Activated CD4-positive, alpha-beta T cell treated with anti-CD3 and anti-CD28 coated beads, Interleukin-2, amount 10 ng/mL, durations not matched to agents 24 days and 14 days (primary cell): ENCODE measurements at places on chromosomes 2 and 18. TPM values are rescaled to one million over a fixed set of nuclear protein-coding genes. Genes with fewer than 3 reads are reported as not detected.
A peak's percentile ranks its signal among the peaks of the same experiment; 100 is the strongest.

DUSP19 gene
- total RNA-seq = 1.0 and 2.3 TPM in 2 replicates

MTX2 gene
- 29.9 and 30.7 TPM in 2 replicates for total RNA-seq

WBP1 gene
- 28.8 and 29.0 TPM in 2 replicates for total RNA-seq

NT5DC4 gene
- 0.24 TPM in 1 of 2 replicates, not detected in the other for total RNA-seq

ICOS gene
- 111 and 114 TPM in 2 replicates for total RNA-seq

SLC40A1 gene
- 0.78 and 1.4 TPM in 2 replicates for total RNA-seq

SLC4A5 gene
- 0.93 and 1.4 TPM in 2 replicates for total RNA-seq

GRCh38 chr2:110748489-110748867 is 16.1 kb downstream of the ACOXL start:
- H3K27me3 ChIP-seq = peaks cover 51% of the 10 kb centered on the region
- peak overlapping the region; percentile 76 for H3K4me3 ChIP-seq
- DNase-seq = peak; percentile 94
- no peaks in the 10 kb centered on the region for H3K36me3 ChIP-seq
- peaks cover 31% of the 10 kb centered on the region for H3K4me1 ChIP-seq

GRCh38 chr18:79962311-79962710 is 2.1 kb upstream of the HSBP1L1 start:
- H3K4me3 ChIP-seq = no peak overlapping the region
- peaks cover 3% of the 10 kb centered on the region for H3K27me3 ChIP-seq
- DNase-seq = no peak
- H3K36me3 ChIP-seq = peaks cover 5% of the 10 kb centered on the region

- H3K4me1 ChIP-seq = peaks cover 29% of the 10 kb centered on the region
- H3K4me3 ChIP-seq = no peak overlapping the region
Observed at GRCh38 chr2:229901819-229902218, 20.0 kb downstream of the TRIP12 start.

DNA sequence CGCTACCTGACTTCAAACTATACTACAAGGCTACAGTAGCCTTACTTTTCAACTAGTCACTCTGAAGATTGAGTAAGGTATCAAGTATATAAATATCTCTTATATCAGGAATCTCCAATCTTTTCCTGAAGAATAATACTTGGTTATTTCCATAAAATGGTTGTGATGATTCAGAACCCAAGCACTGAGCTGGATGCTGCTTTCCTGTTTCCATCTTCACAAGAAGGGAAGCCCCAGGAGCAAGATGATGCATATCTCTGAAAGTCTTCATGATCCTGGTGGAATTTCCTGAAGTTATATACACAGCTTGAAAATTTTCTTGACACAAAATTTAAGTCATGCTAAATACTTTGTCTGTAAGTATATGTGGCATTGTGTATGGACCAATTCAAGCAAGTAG is 243.9 kb upstream of the TANK start:
- no peaks in the 10 kb centered on the region for H3K4me1 ChIP-seq
- H3K4me3 ChIP-seq = no peak overlapping the region
- DNase-seq = no peak

DNA sequence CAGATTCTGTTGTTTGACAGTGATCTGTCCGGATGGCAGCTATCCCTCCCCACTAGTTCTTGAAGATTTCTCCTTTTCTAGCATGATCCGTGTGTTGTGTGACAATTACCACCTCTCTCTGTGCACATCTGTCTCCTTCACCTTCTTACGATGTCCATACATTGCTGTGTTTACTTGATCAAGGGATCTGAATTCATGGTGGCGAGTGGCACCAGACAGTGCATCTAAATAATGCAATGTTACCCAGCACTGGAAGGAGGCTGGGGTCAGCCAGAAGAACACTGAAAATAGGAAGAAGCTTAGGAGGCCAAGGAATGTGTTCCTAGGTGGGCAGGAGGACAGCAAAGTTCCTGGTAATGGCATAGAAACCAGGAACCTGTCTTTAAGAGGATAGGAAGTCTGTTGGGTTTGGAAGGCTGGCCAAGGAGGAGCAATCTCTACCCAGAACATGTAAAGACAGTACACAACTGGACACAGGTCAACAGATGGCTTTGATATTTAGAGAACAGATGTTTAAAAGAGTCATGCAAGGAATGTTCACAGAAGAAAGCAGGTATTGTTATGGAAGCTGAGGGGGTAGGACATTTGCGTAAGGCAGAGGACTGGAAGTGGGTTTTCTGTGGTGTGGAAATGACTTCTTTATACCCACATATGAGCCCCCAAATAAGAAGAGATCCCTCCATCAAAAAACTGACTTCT is 126.4 kb downstream of the HRH4 start:
- peaks cover 4% of the 10 kb centered on the region for H3K27me3 ChIP-seq
- no peak overlapping the region for H3K4me3 ChIP-seq
- no peak for DNase-seq
- H3K36me3 ChIP-seq = no peaks in the 10 kb centered on the region
- H3K27ac ChIP-seq = no peak overlapping the region

- no peak for DNase-seq
- no peak overlapping the region for H3K4me3 ChIP-seq
- H3K27ac ChIP-seq = peak overlapping the region; percentile 21
- H3K36me3 ChIP-seq = peaks cover 69% of the 10 kb centered on the region
- H3K4me1 ChIP-seq = peaks cover 17% of the 10 kb centered on the region
Observed at GRCh38 chr2:6896930-6897759, 19.6 kb downstream of the RSAD2 start.

DNA sequence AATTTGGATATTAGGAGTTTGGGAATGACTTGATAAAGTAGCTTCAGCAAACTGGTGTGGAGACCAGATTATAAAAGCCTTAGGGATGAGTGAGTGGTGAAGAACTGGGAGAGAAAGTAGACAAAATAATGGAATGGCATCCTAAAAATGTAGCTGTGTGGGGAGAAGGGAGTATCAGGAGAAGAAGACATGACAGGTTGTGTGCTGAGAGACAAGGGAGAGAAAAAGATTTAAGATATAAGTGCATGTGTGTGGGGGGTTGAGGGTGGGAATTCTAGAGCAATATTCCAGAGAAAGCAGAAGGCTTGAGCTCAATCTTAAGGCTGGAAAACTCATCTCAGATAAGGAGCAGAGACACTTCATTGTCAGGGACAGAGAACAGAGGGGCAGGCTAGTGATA is 159.5 kb downstream of the HNMT start:
- H3K4me3 ChIP-seq = no peak overlapping the region
- DNase-seq = no peak
- no peaks in the 10 kb centered on the region for H3K4me1 ChIP-seq
- no peaks in the 10 kb centered on the region for H3K27me3 ChIP-seq
- no peak overlapping the region for H3K27ac ChIP-seq

DNA sequence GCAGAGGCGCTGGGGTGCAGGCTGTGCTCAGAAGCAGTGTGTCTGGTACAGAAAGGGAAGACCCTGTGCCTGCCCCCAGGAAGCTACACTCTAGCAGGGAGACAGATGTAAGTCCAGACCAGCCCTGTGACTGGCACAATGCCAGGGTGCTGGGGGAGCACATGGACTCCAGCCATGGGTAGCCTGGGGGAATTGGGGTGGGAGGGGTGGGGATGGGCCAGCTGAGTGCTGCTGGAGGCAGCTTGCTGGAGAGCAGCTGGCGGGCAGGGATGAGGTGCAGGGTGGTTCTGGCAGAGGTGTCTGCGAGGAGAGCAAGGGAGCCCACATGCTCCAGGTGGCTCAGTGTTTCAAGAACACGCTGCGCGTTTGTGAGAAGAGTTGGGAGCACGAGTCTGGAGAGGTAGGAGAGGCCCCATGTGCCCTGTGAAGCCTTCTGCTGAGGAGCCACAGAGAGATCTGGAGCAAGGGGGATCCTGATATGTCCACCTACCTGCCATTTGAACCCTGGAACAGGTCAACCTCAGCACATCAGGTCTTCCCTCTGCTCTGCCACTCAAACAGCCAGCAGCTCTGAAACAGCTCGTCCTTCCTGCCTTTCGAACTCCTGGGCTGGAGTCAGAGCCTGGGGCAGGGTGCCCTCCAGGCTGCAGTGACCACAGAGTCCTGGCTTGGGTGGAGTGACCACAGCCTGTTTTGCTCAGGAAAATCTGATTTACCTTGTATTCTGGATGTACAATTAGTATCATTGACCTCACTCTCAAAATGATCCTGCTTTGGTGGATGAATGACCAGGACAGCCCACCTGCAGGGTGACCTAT is 15.1 kb downstream of the ALLC start:
- no peak overlapping the region for H3K27ac ChIP-seq
- no peaks in the 10 kb centered on the region for H3K27me3 ChIP-seq
- no peaks in the 10 kb centered on the region for H3K4me1 ChIP-seq
- no peak overlapping the region for H3K4me3 ChIP-seq
- H3K36me3 ChIP-seq = no peaks in the 10 kb centered on the region

- no peaks in the 10 kb centered on the region for H3K27me3 ChIP-seq
- no peak overlapping the region for H3K27ac ChIP-seq
- no peak for DNase-seq
- H3K4me3 ChIP-seq = no peak overlapping the region
- no peaks in the 10 kb centered on the region for H3K4me1 ChIP-seq
Observed at GRCh38 chr2:212904646-212905045, 246.8 kb downstream of the IKZF2 start.

- no peaks in the 10 kb centered on the region for H3K27me3 ChIP-seq
- peaks cover 27% of the 10 kb centered on the region for H3K4me1 ChIP-seq
Observed at GRCh38 chr2:25251071-25251421, 82.7 kb upstream of the POMC start.
